ENCODE measurements at places on chromosomes 2 and 18.

DNA sequence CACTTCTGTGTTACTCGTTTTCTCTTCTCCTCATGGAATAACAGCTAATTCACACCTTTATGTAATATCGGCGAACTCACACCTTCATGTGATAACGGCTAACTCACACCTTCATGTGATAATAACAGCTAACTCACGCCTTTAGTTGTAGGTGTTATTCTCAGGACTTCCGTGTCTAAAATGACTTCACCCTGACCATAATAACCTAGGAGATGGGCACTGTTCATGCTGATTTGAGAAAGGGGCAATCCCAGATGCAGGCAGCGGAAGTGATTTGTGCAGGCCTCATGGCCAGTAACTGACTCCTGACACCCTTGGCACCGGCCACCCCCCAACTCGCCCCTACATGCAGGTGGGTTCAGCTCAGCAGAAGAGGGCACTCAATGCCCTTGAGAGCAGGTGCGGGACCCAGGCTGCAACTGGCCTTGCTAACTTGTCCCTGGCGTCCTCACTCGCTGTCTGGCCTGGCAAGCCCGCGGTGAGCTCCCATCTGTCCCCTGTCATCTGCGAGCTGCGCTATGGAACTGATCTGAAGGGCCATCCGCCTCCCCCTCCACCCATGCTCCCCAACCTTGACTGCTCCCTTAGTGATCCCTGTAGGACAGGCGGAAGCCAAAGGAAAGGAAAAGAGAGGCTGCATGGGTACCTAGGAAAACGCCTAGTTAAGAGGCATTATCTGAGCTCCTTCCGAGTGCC lies 42.6 kb upstream of the MTCL1 start:
- DNase-seq, result no peak

DNA sequence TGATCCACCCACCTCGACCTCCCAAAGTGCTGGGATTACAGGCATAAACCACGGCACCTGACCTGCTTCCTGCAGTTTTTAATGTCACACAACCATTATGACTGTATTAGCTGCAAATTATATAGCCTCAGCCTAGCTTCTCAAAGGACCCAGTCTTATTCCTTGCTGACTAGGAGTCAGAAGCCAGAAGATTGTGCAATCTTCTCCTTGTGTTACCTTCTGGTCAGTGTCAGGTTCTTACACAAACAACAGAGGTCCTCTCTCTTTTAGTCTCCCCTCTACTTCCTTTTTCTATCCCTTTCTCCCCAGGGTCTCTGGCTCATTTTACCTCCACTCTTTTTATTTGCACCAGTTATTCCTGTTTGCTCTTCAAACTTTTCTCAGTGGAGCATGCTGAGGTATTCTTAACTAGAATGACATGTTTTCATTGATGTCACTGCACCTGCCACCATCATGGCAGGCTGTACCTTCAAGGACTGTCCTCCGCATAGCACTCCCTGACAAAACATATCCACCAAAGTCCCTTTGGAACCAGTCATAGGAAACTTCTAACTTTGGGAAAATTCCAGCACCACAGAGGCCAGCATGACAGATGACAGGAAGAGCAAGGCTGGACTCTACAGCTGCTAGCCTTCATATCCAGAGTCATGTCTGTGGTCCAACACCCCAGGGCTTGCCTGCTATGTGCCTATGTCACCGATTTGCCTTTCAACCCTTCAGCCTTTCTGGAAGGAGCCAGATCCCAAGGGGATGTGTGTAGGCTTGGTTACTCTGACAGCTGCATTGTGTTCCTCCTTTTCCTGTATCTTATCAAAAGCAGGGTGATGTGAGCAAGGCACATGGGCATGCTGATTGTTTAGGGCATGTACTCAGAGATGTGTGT lies 45.2 kb upstream of the EPC2 start:
- DNase-seq, result no peak

DNA sequence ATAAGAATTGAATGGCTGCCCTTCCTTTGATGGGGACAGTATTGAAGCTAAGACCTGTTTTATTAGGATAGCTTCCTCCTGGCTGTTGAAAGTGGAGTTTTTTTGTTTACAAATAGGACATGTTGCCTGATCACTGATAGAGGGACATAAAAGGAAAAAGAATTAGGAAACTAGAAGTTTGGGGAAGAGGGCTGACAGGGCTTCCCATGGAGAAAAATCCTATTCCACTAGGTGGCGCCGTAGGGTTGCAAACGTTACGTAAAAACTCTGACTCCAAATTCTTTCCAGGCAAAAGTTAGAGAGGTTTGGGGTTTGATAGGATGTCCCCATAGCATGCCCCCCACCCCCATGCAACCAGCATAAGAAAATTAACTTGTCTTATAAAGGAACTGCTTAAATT lies 11.1 kb upstream of the RBFA start:
- peak; percentile 12 for DNase-seq

GRCh38 chr2:2536416-2537056 lies 205.5 kb upstream of the MYT1L start:
- peak; percentile 58 for DNase-seq

Measured in lower leg skin (tissue), 4 donors.